ENCODE measurements at places on chromosomes 2 and 18.

DNA sequence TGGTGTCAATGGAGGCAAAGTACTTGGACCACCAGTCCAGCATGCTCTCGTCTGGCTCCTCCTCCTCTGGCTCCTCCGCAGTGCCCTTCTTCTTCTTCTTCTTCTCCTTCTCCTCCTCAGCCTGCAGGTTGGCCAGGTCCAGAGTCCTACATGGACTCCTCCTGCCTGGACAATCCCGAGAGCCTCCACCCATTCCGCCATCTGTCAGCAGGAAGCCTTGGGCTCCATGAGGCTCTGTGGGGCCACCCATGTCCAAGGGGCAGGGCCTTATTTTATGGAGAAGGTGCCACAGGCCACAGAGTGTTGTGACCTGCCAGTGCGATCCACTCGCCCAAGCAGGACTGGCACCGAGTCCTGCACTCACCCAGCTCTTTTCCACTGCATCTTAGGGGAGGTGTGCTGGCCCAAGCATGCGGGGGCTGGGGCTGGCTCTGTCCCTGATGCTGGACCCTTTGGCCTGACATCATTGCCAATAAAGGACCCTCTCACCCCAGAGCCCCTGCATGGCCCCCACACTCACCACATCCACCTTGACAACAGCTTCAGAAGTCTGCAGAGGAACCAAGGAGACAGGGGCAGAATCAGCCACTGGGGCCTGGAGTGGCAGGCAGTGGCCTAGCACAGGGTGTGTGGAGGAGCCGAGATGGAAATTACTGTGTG lies 7.2 kb downstream of the OTOF start:
- DNase-seq = no peak

GRCh38 chr2:158923641-158924040 lies 44.8 kb upstream of the TANC1 start:
- DNase-seq = no peak

DNA sequence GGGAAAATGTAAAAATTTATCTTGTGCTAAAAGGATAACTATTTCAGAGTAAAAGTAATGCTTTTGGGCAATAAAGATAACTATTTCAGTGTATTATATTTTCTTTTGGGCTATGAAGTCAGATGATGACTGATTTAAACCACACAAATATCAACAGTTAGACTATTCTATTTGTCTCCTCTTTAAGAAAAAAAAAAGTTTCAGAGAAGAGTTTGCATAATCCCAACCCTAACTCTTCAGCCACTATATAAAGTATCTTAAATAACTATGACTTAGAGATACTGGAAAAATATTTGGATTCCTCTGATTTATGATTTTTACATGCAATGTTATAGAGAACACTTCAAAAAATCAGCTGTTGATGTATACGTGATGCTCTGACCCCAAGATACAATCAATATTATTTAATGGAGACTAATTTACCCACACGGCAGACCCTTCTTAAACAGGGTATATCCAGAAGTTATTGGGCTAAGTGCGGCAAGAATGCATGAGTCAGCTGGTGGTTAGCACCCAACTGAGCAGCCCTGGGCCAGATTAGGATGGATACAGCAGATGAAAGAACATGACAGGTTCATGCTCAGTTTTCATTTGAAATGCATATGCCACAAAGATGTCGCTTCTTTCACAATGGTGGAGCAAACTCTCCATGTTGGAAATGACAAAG lies 279.0 kb downstream of the AFF3 start:
- no peak for DNase-seq

- DNase-seq = no peak
Observed at GRCh38 chr2:126910637-126911036, 11.9 kb downstream of the TEX51 start.

DNA sequence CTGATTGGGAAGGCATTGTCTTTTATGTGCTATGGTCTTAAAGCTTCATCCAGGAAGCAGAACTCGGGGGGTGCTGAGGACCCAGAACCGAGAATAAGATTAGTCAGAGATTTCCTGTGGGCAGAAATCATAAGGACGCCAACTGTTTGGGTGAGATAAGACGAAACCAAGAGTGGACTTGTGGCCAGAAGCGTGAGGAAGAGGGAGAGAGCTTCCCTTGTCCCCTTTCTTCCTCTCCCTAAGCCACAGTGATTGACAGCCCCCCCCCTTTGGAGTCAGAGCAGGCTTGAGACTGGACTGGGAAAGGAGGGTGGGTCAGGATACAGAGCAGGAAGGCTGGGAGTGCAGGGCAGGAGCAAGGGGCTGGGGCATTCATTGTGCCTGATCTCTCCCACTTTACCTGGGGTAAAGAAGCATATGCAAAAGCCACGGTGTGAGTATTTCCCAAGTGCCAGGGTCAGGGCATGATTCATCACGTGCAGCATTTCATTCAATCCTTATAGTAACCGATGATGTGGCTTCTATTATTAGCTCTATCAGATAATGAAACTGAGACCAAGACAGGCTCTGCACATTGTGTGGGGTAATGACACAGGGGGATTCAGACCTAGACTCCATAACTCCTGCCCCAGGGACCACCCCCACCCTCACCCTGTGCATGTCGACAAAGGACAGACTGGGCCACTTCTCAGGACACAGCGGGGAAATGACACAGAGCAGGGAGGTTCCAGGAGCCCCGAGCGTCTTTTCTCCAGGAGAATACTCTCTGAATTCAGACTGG lies 3.0 kb upstream of the IL1RN start:
- DNase-seq = no peak

DNA sequence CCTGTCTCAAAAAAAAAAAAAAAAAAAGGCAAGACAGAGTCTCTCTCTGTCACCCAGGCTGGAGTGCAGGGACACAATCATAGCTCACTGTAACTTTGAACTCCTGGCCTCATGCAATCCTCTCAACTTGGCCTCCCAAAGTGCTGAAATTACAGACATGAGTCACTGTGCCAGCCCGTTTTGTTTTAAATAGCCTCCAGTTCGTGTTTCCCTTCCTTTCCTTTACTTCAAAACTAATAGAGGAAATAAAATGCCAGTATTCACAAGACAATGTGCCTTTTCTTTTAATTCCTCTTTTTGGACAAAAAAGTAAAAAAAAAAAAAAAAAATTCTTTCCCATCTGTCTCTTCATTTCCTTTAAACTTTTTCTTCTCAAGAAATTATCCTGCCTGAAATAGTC lies 54.5 kb upstream of the ACMSD start:
- DNase-seq = no peak

DNA sequence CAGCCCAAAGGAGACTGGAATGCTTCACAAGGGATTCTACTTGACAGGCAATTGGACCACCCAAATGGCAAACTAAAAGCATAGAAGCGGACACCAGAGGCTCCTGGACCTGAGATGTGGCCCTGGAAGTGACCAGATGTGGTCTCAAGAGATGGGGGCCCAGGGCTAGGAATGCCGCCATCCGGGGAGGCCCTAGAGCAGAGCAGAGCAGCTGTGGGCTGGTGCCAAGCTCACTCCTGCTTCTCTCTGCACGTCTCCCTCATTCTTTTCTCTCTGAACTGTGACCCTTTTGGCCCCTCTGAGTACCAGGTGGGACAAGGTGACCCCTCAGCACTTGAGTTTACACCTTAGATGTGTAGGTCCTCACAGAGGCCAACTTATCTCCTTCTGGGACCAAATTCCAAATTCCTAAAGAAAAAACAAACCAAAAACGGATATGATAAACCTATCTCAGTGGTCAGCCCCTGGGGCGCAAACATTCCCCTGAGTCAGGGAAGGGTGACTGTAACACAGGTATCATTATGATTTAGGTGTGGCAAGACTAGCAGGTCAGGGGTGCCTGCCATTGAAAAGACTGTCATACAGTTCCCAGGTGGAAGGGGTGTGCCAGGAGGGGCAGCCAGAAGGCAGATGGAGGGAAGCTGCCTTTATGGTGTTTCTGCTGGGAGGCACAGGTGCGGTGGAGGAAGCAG lies 6.5 kb upstream of the IL1R2 start:
- no peak for DNase-seq

DNA sequence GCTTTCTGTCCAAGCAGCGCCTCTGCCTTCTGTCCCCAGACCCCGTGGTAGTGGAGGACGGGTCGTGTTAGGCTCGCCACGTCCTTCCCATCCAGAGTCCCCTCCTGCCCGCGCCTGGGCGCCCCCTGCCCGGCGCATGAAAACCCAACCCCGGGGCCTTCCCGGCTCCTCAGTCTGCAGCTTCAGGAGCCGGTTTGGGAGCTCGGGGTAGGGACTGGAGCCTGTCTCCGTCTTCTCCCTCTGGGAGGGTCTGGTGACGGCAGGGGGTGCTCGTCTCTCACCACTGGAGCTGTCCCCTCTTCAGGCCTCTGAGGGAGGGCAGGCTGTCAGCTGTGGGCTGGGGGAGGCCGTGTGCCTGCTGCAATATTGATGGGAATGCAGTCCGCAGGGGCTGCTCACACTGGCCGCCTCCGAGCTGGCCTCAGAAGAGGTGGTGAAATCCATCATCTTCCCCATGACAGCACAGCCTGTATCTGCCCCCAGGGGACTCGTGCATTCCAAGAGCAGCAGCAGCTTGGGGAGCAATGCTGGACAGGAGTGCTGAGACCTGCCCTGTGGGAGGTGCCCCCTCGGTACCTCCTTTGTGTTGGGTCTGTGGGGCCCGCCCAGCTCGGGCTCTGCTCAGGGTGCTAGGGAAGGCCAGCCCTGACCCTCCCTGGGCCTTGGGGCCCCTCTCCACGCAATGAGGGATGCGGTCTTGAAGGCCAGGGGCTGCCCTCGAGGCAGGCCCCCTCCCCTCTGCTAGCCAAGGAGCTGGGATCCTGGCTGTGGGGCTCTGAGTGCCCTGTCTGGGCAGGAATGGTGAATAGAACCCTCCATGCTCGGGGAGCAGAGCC lies 17.8 kb upstream of the KLHL30 start:
- no peak for DNase-seq

DNA sequence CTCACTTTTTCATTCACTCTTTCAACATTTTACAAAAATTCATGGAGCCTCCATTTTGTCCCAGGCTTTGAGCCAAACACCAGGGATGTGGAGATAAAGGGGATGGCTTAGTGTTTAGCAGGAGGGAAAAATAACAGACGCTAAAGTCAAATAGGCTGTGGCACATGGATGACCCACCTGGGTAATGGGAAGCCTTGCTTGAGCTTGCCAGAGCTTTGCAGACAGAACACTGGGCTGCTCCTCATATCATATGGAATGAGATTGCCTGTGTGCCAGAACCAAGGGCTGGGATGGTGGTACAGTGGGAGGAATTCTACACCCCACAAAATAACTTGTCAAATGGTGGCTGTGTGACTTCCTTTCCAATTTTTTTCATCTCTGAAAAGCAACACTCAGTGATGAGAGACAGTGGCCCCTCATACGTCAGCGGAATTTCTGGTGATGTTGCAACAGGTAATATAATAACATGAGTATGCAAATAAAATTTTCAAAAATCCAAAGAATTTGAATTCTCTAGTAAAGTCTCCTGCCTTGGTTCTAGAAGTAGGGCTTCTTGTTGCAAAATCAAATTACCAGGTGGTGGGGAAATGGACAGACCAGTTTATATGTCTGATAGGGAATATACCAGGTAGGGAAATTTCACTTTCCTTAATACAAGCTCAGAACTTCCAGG lies 252.9 kb downstream of the CLIP4 start:
- DNase-seq = no peak

GRCh38 chr2:23692851-23693605 lies 233.9 kb downstream of the ATAD2B start:
- DNase-seq = no peak
